ENCODE measurements at places on chromosomes 11 and 22.

DNA sequence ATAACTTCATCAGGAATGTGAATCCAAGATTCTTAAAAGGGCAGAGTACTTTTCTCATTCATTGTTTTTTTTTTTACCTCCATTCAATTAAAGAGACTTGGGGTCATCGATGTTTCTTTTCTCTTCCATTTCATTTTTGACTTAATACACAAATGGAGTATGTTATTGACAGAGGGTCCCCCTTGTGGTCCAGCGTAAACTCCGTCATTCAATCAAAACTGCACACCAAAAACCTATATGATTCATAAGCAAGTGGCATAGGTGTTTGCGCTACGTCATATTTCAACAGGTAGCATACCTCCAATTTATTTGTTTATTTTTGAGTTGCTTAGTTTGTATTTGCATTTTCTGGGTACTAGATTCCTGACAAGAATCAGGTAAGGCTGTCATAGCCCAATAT lies 12.7 kb upstream of the FOLH1 start:
- no peak for DNase-seq

DNA sequence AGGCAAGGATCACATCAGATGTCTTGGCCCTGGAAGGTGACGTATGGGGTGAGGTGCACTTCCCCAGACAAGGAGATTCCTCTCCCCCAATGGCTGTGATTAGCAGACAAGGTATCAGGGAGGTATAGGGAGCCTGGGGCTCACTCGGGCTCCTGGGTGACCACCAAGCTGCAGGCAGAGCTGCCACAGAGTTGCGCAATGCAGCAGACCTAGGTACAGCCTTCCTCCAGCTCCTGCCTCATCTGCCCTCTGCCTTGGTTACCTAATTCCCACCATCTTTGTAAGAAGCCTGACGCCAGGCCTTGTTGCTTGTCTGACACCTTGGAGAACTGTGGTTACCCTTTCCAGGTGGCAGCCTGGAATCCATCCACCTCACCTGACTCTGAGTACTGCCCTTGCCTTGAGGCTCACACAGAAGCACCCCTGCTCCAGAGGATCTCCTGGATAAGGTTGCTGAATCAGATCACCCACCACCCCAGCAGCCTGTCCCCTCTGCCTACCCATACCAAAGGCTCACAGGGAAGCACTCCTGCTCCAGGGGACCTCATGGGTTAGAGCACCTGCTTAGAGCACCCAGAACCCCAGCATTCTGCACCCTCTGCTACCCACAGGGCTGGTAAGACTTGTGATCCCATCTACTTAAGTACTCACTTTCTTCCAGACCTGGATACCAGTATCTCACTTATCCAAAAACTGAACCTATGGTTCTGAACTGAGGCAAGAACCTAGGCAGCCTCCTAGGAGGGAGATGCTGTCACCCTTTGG lies 40.4 kb downstream of the GAB4 start:
- no peak for DNase-seq

- no peak for DNase-seq
Observed at GRCh38 chr11:27926486-27926885, 181.5 kb downstream of the KIF18A start.

DNA sequence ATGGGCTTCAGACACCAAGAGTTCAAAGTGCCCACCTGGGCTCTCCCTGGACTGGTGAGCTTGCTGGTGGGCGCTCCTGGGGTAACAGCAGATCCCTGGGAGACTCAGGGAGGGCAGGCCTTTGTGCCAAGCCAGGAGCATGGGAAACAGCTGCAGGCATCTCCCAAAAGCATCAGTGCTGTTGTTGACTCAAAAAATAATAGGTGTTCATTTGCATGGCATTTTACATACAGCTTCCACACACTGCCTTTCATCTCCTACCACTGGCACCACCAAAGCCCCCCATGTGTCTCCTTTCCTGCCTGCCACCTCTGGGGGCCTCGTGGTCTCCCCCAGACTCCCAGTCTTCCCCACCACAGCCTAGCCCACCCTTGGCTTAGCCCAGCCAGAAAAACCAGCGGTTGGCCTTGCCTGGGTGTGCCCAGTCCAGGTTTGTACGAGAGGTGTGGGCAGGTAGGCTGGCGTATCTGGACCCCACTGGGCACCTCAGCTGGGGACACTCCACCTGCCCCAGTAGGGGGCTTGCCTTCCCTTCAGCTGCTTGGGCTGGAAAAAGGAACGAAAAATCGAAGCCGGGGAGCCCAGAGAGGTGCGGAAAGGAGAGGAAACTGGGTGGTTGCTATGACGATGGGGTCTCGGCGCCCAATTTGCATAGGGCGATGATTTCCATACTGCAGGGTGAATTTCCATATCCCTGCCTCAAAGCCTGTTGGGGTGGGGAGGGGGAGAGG lies 15.0 kb downstream of the POU2F3 start:
- DNase-seq, result no peak

GRCh38 chr22:17106161-17106784 lies 14.9 kb downstream of the TMEM121B start:
- DNase-seq, result no peak

DNA sequence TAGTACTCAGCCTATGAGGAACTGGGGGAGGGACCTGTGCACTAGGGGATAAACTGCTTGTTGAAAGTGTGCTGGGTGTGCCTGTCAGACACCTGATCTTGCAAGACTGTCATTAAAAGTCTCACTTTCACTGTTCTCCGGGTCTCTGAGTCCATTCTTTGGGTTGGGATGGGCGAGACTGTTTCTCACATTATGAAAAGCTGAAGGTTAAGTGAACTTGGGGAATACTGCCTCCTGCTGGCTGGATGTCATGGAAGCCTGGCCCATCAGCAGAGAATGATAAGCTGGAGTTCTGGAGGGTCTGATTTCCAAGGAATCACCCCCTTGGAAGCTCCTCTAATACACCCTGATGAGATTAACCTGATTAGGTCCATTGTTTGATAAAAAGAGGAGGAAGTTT lies 9.0 kb upstream of the VPREB1 start:
- peak; percentile 35 for DNase-seq

DNA sequence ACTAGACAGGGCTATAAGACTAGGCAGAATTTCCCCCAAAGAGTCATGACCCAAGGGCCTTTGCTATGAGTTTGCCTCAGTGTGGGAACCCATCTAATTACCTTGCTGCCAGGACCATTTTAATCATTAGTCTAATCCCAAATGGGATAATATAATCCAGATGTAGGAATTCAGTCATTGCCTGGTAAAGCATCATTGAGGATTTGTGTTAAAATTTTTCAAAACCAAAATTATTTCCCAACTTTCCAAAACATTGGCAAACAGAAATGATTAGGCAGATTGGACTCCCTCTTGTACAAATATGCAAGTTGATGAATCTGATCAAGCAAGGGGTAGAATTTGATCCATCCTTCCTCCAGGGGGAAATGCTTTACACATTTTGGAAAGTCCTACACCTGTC lies 16.2 kb upstream of the MMP13 start:
- DNase-seq, result no peak

DNA sequence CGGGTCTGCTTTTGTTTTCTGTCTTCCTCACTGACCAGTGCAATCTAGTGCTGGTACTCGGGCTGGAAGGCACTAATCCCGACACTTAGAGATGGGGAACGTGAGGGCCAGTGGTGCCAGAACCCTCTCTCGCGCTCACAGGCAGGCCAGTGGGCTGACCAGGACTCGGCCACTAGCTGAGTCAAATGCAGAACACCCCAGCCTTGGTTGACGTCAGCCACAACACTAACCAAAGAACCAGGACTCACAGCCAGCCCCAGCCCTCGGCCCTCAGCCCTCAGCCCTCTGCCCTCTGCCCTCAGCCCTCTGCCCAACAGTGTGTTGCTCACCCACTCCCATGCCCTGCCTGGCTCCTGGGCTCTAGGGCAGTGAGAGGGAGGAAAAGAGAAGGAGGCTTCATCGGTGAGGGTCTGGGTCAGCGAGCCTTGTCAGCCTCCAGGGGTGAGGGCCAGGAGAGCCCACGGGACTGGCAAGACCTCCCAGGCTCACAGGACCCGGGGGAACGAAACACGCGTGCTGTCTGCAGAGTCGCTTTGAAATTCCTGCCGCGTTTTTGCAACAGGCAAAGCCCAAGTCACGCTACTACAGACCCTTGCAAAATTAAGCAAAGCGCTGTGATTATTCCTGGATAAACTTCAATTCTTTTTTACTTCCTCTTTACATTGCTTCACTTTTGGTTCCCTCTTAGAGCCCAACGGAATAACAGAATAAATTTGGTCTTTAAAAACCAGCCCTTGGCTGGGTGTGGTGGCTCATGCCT lies 27.5 kb downstream of the KIAA0930 start:
- DNase-seq, result no peak

- peak; percentile 63 for DNase-seq
Observed at GRCh38 chr22:36873614-36874308, 13.0 kb downstream of the NCF4 start.

DNA sequence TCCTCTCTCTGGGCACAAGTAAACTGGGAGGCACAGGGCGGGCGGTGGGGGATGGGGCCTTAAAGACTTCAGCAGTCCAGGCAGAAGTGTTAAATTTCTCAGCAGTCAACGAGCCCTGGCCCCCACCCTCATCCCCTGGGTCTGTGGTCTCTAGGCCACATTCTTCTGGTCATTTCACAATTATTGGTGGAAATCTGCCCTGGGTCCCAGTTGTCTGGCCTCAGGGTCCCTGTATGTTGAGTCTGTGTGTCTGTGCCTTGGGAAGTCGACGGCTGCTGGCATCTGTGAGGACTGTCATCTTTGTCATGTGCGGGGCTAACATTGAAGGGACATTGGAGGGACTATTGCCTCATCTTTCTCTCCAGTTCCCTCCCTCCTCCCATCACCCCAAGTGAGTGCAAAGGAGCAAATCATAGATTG lies 1.7 kb downstream of the TSPAN18 start:
- no peak for DNase-seq

- DNase-seq, result no peak
Observed at GRCh38 chr11:36350137-36350513, 54.0 kb downstream of the PRR5L start.

DNA sequence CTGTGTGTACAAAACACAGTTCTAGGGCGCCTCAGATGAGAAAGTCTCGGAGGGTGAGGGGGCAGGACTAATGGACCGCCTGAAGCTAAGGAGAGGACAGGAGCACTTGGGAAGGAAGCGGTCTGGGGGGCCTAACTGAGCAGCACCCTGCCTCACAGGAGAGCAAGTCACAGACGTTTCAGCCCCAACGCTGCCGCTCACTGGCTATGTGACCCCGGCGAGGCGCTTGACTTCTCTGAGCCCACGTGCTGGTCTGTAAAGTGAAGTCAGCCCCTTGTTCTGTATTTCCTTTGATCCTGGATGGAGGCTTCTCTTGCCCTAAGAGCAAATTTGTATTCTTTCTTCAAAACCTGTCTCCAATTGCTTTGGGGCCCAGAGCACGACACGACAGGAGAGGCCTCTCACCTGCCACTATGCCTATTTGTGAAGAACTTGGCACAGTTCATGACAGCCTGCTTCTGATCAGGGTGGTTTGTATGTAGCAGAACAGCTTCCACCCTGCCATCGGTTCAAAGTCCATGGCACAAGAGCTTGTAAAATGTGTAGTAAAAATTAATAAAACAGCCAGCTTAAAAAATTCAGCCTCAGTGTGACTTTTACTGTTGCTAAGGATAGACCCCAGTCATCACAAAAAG lies 59.1 kb downstream of the WNT11 start:
- no peak for DNase-seq

GRCh38 chr11:29282088-29282487 lies 734.7 kb downstream of the KCNA4 start:
- no peak for DNase-seq

GRCh38 chr22:45318168-45318557 lies 8.4 kb downstream of the FAM118A start:
- DNase-seq, result peak; percentile 67

GRCh38 chr22:41848468-41848867 lies 15.6 kb downstream of the SREBF2 start:
- peak; percentile 43 for DNase-seq

DNA sequence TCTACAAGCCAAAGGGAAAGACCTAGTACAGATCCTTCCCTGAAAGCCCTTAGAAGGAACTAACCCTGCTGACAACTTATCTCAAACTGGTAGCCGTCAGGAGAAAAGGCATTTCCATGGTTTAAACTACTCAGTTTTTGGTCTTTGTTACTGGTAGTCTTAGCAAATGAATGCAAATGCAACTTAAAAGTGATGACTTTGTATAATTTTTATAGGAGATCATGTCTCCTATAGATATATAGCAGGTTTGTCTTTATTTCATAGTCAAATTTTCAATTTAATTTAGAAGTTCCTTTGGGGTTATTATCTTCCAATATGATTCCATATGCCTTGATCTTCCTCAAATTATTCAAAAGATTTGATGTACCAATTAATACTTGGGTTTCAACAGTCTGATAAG lies 1173.0 kb upstream of the CNTN5 start:
- DNase-seq, result no peak

DNA sequence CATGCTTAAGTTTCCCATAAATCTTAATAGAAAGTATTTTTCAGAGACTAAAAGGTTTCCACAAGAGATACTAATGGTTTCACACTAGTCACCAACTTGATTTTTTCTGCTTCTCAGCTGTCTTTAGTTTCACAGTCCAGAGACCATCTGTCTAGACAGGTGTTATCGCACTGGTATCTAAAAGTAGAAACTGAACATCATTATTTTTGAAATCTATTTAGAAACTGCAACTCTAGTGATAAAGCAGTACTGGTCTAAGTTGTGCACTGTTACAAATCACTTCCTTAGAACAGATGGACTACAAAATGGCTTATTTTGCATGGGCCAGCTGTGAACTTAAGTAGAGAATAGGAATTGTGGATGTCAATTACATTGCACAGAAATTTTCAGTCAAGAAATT lies 78.0 kb downstream of the CNTN5 start:
- no peak for DNase-seq

DNA sequence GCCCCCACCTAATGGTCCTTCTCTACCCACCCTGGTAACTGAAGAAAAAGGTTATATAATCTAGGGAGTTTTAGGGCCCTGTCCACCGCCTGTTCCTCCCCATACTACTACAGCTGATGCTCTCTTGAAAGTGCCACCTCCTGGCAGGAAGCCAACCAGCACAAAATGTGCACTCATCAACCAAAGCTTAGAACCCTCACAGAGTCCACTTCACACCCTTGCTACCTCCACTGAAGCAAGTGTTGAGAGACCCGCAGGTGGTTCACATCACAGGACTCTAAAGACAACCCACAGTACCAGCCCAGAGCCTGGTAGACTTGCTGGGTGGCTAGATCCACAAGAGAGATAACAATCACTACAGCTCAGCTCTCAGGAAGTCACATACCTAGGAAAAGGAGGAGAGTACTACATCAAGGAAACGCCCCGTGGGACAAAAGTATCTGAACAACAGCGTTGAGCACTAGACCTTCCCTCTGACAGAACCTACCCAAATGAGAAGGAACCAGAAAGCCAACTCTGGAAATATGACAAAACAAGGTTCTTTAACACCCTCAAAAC lies 17.5 kb upstream of the OR10W1 start:
- no peak for DNase-seq
